Natural killer cell treated with Interleukin-12 subunit alpha and Interleukin-12 subunit beta and Interleukin-15 and Interleukin-18, amount 100 ng/mL, for 72 hours (primary cell): ENCODE measurements at places on chromosomes 4 and X. TPM values are rescaled to one million over a fixed set of nuclear protein-coding genes. Genes with fewer than 3 reads are reported as not detected.

DNA sequence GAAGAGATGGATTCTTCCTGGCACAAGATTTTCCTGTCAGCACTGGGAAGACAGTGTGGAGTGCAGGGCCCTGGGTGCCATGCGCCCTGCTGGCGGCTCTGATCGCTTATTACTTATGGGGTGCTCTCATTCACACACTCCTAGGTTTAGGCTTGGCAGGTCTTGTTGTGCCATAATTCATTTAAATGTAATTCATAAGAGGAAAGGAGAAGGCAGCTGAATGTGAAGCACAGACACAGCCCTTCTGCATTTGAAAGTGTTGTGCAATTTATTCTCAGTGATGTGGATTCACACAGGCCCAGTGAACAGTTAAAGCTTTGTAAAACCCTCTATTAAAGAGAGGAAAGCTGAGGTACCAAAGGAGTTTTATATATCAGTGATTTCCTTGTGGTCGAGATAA, 249.7 kb downstream of the C4orf33 start:
- no peak for DNase-seq

- DNase-seq: no peak
These were observed 89.4 kb upstream of the PPP2R3B start for GRCh38 chrX:475926-476723.

- DNase-seq: no peak
These were observed 88.3 kb downstream of the SHROOM2 start for GRCh38 chrX:9874483-9874882.

- DNase-seq: no peak
These were observed 15.4 kb downstream of the EPGN start for GRCh38 chr4:74323663-74324062.

DNA sequence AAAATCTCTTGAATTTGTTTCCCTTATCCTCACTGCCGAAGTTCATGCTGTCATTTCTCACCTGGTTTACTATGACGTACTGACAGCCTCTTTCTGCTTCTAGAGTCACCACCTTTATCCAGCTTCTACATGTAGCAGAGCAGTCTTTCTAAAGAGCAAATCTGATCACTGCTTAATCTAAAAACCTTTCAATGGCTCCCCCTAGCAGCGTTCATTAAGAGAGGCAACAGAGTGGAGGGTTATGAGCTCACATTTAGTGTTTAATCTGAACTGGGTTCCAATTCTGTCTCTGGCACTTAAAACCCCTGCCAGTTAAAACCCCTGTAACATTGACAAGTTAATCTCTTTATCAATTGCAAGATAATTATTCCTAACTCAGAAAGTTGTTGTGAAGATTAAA, 4.4 kb downstream of the RBPJ start:
- DNase-seq: no peak

MAGEA2B gene
- total RNA-seq: not detected

SLC9B1 gene
- total RNA-seq: 0.43 TPM
